NCI-H1092 (cell line): ENCODE measurements at places on chromosomes 4 and X.

DNA sequence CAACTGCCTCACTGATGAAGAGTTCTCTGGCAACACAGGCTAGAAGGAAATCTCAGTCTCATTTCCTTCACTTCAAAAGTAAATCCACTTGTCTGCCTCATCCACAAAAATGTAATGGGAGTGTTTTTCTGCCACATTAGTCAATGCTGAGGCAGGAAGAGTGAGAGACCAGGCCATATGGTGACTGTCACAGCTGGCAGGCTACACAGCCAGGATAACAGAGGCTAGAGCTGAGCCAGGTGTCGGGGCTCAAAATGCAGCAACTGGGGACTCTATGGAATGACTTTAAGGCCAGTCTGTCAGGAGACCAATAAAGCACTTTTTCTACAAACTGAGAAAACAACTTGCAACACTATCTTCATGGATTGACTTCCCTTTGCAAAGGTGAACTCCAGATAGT, 204.2 kb downstream of the GPC3 start:
- no peak for DNase-seq

GRCh38 chr4:8738471-8738931, 133.1 kb downstream of the HMX1 start:
- DNase-seq = no peak

DNA sequence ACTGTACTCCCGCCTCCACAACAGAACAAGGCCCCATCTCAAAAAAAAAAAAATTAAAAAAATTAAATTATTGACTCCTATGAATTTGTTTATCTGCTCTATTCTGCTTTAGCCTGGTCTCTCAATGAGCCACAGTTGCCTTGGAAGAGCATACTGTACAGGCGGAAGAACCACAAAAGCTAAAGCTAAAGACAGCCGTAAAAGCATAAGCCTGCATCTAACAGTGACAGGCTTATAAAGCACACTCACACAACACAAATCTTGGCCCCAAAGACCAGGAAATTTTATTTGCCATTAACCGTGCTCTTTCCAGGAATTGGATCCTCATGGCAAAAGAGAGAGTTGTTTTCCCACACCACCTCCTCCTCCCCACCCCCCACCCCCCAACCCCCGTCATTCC, 53.5 kb upstream of the KLF3 start:
- no peak for DNase-seq

DNA sequence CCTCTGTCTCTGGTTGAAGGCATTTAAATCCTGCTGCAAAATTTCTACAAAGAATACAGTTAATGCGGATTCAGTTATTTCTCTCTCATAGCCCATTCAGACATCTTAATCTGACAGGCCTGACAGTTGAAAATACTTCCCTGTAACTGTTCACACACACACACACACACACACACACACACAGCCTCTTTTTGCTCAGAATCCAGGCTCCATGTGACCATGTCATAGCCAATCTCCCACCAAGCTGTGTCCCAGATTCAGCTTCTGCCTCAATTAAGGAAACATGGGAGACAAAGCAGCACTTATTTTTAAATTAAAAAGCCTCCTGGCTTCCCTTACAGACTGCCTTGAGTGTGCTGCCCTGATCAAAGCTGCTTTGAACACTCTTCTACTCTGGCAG, 49.3 kb upstream of the EFHC2 start:
- DNase-seq = no peak

DNA sequence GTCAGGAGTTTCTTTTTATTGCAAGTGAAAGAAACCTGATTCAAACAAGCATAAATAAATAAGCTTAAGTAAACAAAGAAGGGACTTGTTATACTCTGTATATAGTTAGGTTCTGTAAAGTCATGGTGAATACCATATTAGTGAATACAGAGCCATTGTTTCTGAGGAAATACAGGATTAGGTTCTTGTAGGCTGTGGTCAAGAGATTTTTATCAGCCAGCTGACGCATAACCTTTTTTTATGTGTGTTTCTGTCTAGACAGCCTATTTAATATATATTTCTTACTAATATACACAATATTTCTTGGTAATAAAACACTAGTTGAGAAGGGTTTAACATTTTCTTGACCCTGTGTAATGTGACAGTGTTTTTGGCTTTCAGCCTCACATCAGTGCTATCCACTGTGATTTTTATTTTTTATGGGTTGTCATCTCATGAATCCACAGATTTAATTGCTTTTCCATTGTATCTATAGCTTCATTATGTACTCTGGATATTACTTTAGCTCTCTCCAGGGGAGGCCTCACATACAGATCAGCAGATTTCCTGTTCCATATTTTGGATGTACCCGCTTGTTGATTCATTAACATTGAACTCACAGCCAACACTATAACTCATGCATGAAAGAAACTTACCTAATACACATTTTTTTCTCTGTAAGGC, 8.0 kb downstream of the HERC3 start:
- DNase-seq = no peak

DNA sequence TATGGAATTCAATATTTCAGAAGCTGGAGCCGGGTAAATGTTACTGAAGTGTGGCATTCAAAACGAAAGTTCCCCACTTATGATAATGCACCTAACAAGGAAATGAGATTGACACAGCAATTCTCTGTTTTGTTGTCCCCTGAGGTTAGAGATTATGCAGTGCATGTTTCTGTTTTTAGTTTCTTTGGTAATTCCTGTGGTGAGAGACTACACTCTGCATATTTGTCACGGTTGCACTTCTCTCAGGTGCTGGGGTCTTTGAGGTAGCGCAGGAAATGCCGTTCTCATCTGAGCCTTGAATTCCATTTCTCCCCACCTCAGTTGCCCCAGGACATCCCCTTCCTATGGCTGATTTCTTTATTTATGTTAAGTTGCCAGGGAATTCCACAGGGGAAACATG, 15.3 kb upstream of the BEND4 start:
- DNase-seq = no peak

- DNase-seq = no peak
Observed at GRCh38 chr4:48110452-48110978, 23.5 kb downstream of the TXK start.

- no peak for DNase-seq
Observed at GRCh38 chrX:123450222-123450621, 266.1 kb downstream of the GRIA3 start.

GRCh38 chr4:104449537-104449936, 45.2 kb downstream of the CXXC4 start:
- DNase-seq = no peak

DNA sequence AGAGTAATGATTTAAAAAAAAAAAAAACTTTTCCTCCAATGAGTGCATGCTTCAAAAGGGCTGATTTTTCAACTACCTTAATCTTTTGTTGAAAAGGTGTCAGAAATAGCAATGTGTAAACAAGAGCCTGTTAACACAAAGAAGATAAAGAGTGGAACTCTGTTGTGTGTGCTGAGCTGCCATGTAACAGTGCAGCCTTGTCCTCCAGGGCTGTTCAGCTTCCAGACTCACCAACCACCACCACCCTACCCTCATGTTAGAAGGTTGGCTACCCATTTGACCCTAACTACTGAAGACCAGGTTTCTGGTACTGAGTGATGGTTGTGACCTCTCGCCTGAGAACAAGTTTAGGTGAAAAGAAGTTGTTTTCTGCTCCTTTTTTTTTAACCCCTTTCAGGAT, 222.8 kb upstream of the TEX13C start:
- no peak for DNase-seq

DNA sequence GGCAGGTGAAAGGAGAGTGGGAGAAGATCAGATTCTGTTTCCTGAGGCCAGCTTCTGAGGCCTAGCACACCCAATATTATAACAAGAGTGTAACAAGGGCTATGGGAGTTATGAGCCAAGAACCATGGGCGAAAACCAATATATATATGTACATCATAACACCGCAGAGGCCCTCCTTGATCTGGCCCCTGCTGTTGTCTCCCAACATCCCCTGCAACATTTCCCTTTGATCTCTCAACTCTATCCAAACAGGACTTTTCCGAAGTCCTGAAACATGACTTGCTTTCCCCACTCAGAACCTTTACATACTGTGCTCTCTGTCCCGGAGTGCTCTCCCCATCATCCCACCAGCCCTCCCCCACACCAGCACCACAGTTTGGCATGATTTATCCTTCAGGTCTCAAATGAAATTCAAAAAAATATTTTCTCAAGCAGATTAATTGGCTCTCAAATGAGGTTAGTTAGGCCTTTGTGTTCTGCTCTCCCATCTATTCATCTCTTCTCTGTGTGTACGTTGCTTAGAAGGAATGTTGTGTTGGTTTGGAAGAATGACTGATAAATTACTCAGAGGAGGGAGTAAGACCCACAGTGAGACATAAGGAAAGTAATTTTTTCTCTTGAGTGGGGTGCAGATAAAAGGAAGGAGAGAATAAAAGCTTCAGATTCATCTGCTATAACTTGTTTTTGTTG, 58.1 kb upstream of the SMIM10 start:
- no peak for DNase-seq

GRCh38 chrX:105464618-105465017, 244.1 kb upstream of the TEX13A start:
- no peak for DNase-seq

- DNase-seq = no peak
Observed at GRCh38 chr4:167114416-167114971, 119.8 kb downstream of the SPOCK3 start.

DNA sequence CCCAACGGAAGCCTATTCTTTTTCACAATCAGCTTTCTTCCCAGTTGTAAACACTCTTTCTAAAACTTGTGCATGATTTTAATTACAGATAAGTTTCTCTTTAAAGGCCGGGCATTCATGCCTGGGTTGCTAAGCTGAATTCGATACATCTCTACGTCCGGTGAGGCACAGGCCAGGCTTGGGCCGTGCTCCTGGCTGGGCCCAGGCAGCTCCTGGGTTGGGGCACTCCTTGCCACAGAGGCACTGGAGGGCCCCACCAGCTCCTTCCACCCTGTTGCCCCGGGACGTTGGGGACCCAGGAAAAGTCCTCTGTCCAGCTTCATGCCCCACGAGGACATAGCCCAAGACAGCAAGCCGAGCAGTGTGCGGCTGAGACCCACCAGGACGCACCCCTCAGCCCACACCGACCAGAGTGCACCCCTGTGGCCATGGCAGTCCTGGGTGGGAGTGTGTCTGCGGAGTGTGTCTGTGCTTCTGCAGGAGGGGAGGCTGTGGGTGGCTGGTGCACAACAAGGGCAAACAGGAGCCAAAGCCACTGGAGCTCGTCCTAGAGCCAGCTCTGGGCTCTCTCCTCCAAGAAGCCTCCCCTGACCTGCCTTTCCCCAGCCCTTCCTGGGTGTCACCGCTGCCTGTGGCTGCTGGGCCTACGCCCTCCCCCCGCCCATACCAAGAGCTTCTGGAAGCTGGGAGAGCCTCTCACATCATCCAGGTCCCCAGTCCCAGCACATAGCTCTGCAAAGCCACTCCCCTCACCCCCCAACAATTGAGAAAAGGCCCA, 128.0 kb upstream of the NKX1-1 start:
- no peak for DNase-seq

DNA sequence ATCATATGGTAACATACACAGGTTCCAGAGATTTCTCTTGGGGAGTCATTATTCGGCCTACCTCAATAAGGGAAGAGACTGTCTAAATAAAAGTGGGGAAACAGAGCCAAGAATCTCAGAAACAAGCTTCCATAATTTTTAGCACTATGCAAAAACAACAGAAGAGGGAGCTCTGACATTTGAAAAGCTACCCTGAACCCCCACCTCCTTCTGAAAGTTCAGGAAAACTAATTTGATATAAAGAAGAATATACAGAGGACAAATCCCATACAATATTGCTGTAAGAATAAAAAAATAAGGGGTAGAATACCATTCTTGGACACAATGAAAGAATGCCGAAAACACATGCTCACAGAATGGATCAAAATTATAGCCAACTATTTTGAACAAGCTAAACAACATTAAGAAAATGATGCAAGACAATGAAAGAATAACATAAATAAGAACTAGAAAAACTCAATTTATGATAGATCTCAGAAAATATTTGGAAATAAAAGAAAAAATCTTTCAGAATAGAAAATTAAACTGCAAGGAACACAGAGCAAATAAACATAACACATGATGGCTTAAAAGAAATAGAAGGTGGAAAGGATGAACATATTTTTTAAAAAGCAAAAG, 14.4 kb upstream of the ZNF41 start:
- DNase-seq = no peak

DNA sequence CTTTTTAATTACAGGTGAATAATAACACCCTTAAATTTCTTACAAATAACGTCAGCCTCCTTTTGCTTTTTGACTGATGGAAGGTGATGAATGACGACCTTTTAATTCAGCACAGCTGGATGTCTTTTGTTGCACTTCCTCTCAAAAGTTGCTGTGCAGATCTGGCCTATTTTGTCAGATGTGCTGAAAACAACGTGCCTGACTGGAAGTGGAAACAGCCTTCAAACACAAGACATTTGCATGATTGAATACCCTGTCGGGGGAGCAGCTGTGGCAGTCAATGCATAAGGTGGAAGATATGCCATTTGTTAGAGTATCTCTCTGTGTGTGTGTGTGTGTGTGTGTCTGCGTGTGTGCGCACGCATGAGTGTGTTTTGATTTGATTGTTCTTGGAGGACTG, 579.7 kb downstream of the SPRY1 start:
- no peak for DNase-seq

GRCh38 chr4:2281575-2282343, 19.9 kb upstream of the MXD4 start:
- no peak for DNase-seq

DNA sequence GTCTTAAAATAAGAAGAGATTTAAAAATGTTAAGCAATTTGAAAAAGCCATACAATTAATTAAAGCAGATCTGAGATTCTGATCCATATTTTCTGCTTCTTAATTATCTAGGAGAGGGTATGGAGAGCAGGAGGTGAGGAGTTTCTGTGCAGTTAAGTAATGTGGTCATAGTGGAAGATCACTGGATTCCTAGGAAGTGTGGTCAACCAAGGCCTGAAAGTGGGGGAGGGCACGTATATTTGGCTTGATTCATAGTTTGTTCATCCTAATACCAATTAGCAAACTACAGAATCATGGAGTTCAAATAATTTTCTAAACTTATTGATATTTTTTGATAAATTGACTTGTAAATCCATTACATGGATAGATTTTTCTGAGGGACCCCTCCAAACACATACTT, 768.3 kb downstream of the RAPGEF2 start:
- DNase-seq = no peak

DNA sequence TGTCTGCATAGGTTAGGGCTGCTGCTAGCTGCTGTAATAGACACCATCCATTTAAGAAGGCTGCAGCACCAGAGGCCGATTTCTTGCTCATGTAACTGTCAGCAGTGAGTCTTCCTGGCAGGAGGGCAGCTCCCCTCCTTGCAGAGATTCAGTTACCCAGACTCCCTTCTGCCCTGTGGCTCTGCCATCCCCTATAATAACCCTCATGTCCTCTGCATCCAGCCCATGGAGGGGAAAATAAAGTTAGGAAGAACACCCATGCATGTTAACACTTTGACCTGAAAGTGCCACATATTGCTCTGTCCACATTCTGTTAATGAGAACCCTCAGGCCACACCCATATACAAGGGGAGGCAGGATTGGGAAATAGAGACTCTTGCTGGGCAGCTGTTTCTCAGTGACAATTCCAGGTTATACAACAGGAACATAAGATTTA, 5.4 kb downstream of the STBD1 start:
- no peak for DNase-seq

DNA sequence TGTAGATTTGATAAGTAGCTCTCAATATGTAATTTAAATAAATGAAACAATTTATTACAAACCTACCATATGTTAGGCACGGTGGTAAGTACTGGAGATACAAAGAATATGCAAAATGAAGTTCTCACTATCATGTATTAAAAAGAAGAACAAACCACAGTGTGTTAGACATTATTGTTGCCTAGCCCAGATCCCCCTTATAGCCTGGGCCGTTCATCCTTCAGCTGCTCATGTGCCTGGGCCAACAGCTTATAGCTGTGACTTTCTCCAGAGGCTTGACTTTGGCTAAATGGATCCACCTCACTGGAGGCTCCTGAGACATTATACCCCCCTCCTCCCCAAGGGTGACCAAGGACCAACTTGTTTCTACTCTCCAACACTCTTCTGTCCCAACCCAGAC, 29.8 kb upstream of the CCNG2 start:
- no peak for DNase-seq
